Right lung (tissue), 10 donors: ENCODE measurements at places on chromosomes 1 and 21.

DNA sequence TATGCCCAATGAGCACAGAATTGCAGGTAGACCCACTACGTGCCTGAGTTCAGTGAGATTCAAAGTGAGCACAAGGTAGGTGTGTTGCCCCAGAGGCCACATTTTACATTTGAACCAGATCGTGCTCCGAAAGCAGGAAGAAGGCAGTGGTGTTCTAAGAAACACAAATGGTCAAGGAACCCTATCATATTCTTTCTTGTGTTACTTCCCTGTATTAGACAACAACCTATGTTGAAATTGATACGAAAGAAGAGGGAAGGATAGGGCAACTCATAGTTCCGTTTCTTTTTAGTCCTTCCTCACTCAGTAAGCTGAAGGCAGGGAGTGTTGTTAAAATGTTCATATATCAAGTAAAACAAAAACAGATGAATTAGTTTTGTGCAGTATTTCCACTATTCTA lies 33.9 kb downstream of the OLFML2B start:
- no peak for DNase-seq

- DNase-seq = no peak
Measured at GRCh38 chr1:232873412-232873811, 68.2 kb downstream of the MAP10 start.

DNA sequence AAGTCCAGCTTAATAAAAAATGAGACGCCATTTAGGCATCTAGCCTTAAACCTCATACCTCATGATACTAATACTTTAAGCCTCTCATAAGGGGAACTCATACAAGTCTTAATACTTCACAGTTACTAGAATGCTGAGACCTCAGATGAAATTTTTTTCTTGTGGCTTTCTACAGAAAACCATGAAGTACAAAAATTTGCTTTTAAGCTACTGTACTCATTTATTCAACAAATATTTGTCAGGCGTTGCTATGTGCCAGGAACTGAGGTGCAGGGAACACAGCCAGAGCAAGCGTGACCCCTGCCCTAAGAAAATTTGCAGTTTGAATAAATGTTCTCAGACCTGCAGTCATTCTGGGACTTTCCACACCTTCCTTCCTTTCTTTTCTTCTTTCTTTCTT lies 150.6 kb downstream of the MRPL39 start:
- DNase-seq = no peak

DNA sequence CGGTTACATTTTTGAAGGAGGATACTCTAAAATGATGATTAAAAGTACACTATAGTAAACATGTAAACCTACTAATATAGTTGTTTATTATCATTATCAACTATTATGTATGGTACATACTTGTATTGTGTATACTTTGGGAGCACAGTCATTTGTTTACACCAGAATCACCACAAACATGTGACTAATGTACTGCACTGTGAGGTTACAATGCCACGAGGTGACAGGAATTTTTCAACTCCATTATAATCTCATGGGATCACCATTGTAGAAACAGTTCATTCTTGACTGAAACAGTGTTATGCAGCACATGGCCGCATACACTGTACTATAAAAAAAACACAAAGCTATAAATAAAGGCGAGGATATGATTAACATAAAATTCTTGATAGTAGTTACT lies 44.3 kb downstream of the GPATCH2 start:
- DNase-seq = no peak

- DNase-seq = no peak
Measured at GRCh38 chr1:60857851-60858250, 224.5 kb upstream of the NFIA start.

GRCh38 chr1:39261712-39262221 lies 57.3 kb downstream of the MACF1 start:
- DNase-seq = no peak

- no peak for DNase-seq
Measured at GRCh38 chr1:83990734-83991133, 8.2 kb downstream of the TTLL7 start.

GRCh38 chr1:8981169-8981568 lies 35.5 kb downstream of the CA6 start:
- no peak for DNase-seq

- no peak for DNase-seq
Measured at GRCh38 chr21:45319461-45320211, 31.9 kb upstream of the POFUT2 start.

DNA sequence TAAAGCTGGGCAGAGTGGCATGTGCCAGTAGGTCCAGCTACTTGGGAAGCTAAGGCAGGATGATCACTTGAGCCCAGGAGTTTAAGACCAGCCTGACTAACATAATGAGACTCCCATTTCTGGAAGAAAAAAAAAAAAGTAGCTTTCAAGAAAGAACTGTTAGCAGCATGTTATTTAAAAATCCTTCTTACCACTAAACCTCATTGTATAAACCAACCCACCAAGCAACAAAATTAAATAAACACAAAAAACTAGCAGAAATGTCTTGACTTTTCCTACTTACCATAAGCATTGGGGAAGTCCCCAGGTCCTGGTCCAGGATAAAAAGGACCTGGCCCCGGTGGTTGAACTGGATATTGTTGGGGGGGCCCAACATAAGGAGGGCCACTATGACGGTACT lies 192.9 kb upstream of the HP1BP3 start:
- DNase-seq = no peak

- no peak for DNase-seq
Measured at GRCh38 chr1:232854798-232855159, 49.6 kb downstream of the MAP10 start.

DNA sequence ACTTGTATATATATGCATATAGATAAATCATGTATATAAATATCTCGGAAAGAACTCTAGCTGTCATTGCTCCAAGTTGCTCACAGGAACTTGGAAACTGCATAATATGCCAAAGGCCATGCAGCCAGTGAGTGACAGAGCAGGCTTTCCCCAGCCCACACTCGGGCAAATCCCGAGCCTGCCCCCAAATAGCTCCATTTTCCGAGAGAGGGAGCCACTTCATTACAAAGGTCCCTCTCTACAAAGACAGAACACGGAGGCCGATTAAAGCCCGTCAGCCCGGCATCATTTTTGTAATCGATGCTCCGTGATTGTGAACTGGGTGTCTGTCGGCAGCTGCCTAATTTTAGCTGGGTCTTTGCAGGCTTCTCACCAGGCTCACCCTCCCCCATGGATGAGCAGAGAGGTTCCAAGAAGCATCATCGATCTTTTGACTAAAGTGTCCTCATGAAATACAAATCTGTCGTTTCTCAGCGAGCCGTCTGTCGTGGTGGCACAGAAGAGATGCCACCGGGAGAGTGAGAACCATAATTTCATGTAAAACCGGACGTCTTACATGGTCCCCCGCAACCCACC lies 663.9 kb downstream of the PTPRU start:
- DNase-seq = no peak

DNA sequence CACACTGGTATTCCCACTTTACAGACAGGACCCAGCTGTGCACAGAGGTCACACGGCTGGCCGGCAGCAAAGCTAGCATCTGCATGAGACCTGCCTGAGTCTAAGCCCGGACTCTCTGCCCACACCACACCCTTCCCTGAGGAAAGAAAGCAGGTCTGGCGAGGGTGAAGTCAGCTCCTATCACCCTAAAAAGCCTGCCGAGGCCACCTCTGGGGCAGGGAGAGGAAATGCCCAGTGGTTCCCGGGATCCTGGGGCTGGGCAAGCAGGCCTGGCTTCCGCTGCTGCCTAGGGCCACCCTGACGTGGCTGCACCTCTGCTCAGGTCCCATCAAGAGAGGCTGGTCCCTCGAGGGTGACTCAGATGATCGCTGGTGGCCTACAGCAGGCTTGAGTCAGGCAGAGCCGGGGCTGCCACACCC lies 42.2 kb downstream of the RAP1GAP start:
- no peak for DNase-seq

- no peak for DNase-seq
Measured at GRCh38 chr1:205576011-205576410, 55.8 kb downstream of the ELK4 start.

- DNase-seq = no peak
Measured at GRCh38 chr1:32274646-32275340, 17.1 kb upstream of the HDAC1 start.

GRCh38 chr1:49333906-49334305 lies 557.2 kb upstream of the BEND5 start:
- DNase-seq = no peak

- DNase-seq = no peak
Measured at GRCh38 chr1:12629511-12629956, 11.5 kb upstream of the DHRS3 start.

DNA sequence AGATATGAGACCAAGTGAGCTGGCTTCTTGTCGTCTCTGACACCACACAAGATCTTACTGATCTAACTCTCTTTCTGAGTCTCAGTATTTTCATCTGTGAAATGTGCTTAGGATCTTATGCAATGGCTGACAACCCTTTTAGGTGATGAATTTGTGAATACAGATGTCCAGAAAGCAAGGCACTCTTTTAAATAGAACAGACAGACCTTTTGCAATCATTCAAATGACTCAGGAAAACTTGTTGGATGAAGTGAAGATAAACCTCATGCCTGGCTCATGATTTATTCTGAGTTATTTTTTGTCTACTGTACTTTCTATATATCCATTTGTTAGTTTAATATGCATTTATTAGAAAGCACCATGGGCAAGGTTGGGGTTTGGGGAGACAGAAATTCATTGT lies 411.3 kb downstream of the PTPRU start:
- no peak for DNase-seq

DNA sequence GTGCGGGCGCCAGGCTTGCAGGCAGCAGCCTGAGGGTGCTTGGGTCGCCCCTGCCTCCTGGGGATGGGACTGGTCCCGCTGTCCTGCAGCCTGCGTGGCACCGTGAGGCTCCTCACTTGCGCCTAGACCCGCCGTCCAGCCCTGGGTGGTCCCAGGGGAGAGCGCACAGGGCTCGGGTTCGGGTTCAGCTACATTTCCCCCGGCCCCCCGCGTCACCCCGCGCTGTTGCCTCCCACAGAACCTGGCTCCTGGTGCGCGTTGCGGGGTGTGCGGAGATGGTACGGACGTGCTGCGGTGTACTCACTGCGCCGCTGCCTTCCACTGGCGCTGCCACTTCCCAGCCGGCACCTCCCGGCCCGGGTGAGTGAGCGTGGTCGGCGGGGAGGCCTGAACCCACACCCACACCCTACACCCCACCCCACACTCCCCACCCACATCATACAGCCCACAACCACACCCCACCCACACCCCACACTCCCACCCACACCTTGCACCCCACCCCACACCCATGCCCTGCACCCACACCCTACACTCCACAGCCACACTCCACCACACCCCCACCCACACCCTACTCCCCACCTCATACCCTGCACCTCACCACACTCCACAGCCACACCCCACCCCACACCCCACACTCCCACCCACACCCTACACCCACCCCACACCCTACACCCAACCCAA lies 6.2 kb upstream of the PFKL start:
- no peak for DNase-seq

DNA sequence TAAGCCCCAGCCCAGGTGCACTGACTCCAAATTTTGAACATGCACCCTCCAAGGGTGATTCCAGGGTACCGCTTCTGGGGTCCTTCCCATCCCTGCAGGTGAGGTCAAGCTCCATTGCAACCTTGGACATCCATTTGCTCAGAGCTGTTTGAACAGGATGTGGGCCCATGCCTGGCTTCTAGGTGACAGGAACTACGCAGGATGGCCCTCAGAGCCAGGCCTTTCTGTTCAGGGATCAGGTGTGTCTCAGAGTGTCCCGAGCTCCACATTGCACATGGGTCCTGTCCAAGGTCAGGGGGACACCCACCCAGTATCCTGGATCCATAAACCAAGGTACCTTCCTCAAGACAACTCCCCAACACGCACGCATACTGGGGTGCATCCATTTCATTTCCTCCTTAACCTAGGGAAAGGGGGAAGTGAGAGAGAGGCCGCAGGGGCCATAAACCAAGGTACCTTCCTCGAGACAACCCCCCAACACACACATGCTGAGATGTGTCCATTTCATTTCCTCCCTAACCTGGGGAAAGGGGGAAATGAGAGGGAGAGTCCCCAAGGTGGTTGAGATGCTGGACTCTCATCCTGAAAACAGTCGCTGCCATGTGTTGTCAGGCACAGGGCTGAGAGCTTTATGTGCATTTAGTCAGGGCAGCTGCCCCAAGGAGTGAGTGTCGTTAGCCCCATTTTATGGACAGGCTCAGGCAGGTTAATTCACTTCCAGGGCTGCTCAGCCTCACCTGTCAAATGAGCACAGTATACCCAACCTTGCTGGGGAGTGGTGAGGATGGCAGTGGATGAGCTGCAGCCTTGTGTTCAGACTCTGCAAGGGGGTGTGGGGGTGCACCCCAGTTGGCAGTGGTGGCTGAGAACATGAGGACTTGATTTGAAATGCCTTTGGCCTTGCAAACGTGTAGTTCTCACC lies 2.1 kb downstream of the SLC66A1 start:
- no peak for DNase-seq
